ENCODE measurements at places on chromosomes 2 and 18. TPM values are rescaled to one million over a fixed set of nuclear protein-coding genes. Genes with fewer than 3 reads are reported as not detected.

Gene HTR2B
- total RNA-seq = not detected

Gene UNC50
- total RNA-seq = 42.4 TPM

Gene BIN1
- 84.9 TPM for total RNA-seq

Gene TWIST2
- total RNA-seq = not detected

Gene DQX1
- 0.83 TPM for total RNA-seq

Gene AGXT
- total RNA-seq = not detected

Gene CD302
- total RNA-seq = 0.75 TPM

Gene FAM161A
- total RNA-seq = 5.8 TPM

Gene HAAO
- total RNA-seq = 0.35 TPM

Gene KCNF1
- total RNA-seq = not detected

Gene GAL3ST2
- total RNA-seq = 0.16 TPM

Gene CNTNAP5
- not detected for total RNA-seq

Gene LBX2
- total RNA-seq = 0.94 TPM

Gene CTLA4
- 39.0 TPM for total RNA-seq

Gene WDPCP
- 7.9 TPM for total RNA-seq

Gene ZSWIM2
- not detected for total RNA-seq

Gene GREB1
- 0.94 TPM for total RNA-seq

Gene RAPGEF4
- not detected for total RNA-seq

Gene SLC16A14
- 0.27 TPM for total RNA-seq

Gene DHRS9
- total RNA-seq = 0.20 TPM

Gene TXNDC2
- not detected for total RNA-seq

Gene TMEM127
- 29.8 TPM for total RNA-seq

Gene LIMS3
- total RNA-seq = 0.91 TPM

Gene ZNF521
- not detected for total RNA-seq

Gene PROKR1
- 0.09 TPM for total RNA-seq

Gene ST6GAL2
- total RNA-seq = not detected

Gene ANKRD29
- total RNA-seq = not detected

Gene CXCR2
- total RNA-seq = not detected

Gene SNRNP200
- total RNA-seq = 206 TPM

Gene SLC25A52
- total RNA-seq = not detected

Gene LOXHD1
- total RNA-seq = not detected

Gene IL36A
- not detected for total RNA-seq

Gene PTPN4
- total RNA-seq = 29.0 TPM

Gene GKN2
- not detected for total RNA-seq

Gene ARHGAP28
- not detected for total RNA-seq

Gene RFX8
- total RNA-seq = not detected

Gene CDK15
- total RNA-seq = not detected

Gene PRKAG3
- total RNA-seq = not detected

Gene REG1B
- not detected for total RNA-seq

Gene MEMO1
- 73.8 TPM for total RNA-seq

Gene IL1F10
- not detected for total RNA-seq

Gene CCDC74B
- 0.84 TPM for total RNA-seq

Gene PMAIP1
- 82.8 TPM for total RNA-seq

Gene LOXL3
- total RNA-seq = 0.77 TPM

Gene CRYGC
- not detected for total RNA-seq

Gene EPB41L3
- 1.8 TPM for total RNA-seq

Gene TMEM131
- 35.4 TPM for total RNA-seq

Gene FBXO41
- total RNA-seq = 25.6 TPM

Gene TMEM178A
- total RNA-seq = not detected

Gene KLHL41
- 0.22 TPM for total RNA-seq

Gene SLC9A4
- not detected for total RNA-seq

Gene KLHL29
- total RNA-seq = 0.11 TPM

Gene ACVR1
- 18.3 TPM for total RNA-seq

Gene GPR45
- not detected for total RNA-seq

Gene BCL2
- total RNA-seq = 60.5 TPM

Gene PAIP2B
- total RNA-seq = 2.1 TPM

Gene CNRIP1
- not detected for total RNA-seq

Gene DPP10
- total RNA-seq = not detected

Gene PDCD1
- 34.3 TPM for total RNA-seq

Gene CERKL
- total RNA-seq = not detected
